ENCODE measurements at places on chromosomes 5 and 9.

DNA sequence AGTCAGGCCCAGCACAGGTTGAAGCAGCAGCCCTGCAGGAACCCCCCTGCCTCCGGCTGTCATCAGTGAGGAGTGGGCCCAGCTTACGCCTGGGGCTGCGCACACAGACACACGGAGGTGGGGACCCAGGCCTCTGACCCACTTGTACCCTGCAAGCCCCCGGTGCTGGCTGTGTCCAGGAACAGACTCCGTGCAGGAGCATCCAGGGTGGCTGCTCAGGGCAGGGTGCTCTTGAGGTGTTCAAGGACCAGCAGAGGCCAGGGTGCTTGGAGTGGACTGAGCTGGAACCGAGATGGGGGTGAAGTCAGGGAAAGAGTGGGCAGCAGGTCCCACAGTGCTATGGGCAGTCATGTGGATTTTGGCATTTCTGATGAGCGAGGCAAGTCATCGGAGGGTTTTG is 199.5 kb downstream of the CACNA1B start:
- DNase-seq, result no peak

GRCh38 chr9:92718086-92719001 is 46.3 kb downstream of the BICD2 start:
- no peak for DNase-seq

DNA sequence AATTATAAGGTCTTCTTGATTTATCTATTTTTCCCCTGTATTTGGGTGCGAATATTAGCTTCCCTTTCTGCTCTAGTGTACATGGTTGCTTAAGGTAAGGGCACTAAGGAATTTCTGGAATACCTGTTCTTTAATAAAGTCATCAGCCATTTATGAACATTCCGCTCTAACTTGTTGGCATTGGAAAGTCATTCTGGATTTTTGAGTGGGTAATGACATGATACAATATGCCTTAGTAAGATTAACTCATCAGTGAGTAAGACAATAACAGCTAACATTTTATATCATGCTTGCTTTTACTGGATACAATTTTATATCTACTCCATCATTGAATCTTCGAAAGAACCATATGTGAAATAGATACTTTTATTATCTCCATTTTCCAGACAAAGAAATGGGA is 196.1 kb downstream of the ARRDC3 start:
- DNase-seq, result no peak

DNA sequence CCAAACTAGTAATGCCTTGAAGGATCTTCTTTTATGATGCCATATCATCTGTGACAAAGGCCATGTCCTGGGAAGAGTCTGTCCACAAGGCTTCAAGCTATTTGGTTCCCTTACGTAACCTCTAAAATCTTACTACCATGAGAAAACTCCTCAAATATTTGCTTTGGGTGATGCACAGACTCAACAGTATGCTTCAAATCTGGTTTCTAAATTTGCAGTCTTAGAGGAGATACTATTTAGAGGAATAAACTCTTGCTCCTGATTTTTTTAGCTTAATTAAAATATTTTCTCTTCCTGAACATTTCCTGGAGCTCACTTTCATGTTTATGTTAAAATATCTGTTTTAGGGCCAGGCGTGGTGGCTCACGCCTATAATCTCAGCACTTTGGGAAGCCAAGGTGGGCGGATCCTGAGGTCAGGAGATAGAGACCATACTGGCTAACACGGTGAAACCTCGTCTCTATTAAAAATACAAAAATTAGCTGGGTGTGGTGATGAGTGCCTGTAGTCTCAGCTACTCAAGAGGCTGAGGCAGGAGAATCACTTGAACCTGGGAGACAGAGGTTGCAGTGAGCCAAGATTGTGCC is 28.2 kb downstream of the TRPC7 start:
- no peak for DNase-seq

- no peak for DNase-seq
Observed at GRCh38 chr5:74194196-74194595, 446.3 kb downstream of the ENC1 start.

DNA sequence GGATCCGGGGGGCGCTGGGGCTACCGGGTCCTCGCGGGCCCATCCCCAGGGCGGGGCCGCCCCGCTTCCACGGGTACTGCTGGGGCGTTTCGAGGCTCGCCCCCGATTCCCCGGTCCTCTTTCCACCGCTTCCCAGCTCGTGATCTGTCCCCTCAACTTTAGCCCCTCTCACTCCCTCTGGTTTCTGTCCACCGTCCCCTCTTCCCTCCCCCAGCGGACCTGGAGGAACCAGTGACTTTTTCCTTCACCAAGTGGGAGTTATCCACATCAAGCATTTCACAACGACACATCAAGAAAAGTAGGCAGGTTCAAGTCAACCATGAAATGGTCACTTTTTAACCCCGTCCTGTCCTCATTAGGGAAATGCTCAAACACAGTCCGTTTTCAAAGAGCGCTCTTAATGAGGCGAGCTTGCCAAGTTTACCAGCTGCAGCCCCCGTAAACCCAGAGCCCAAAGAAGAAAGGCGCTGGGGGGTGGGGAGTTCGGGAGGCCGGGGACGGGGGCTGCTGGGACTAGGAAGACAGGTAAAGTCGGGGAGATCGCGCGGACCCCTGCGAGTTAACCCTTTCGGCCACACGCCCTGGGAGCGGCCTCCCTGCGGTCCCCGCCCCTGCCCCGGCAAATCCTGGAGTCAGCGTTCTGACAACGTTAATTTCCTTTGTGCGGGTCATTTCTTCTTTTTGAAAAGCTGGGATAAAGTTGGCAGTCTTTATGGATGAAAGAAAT is 2.1 kb upstream of the NFIB start:
- DNase-seq, result no peak

DNA sequence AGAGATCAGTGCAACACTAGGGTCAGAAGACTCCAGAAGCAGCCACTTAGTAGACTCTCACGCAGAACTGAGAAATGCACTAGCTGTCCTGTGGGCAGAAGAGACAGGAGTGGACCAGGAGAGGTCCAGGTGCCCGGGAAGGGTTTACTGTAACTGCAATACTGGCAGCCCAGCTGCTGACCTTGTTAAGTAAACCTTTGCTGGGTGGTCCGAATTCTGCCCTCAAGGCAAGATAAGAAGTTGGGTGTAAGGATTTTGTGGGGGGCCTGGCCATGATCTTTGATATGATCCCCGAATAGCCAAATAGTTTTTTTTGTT is 91.3 kb downstream of the PDE6A start:
- no peak for DNase-seq

- DNase-seq, result no peak
Observed at GRCh38 chr9:125608489-125609224, 98.4 kb downstream of the MAPKAP1 start.

DNA sequence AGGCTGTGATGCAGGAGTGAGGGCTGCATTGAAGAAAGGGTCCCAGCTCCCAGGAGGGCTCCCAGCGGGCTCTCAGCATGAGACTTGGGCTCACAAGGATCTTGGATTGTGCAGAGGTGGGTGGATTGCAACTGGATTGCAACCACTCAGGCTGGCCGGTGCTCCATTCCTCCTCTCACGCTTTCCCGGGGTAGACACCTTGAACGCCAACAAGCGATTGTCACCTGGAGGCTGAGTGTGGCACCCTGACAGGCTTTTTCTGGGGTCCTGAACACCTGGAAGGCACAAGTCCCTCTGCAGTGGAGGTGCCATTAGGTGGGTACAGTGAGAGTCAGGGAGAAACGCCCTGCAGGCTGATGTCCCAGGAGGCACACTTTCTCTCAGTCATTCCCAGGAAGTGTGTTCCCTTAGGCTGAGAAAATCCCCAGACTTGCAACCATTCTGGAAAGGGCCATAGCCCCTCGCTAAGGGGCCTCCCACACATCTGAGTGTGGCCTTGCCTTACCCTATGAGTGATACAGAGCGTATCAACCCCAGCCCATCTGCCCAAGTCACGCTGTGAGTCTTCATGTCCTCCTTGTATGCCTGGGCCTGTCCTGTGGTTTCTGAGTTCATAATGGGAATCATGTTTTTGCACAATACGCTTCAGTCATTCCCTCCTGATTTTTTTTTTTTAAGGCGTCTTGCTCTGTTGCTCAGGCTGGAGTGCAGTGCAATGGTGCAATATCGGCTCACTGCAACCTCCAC is 488.1 kb downstream of the IRX1 start:
- no peak for DNase-seq

- no peak for DNase-seq
Observed at GRCh38 chr5:149213264-149213880, 58.3 kb upstream of the AFAP1L1 start.

DNA sequence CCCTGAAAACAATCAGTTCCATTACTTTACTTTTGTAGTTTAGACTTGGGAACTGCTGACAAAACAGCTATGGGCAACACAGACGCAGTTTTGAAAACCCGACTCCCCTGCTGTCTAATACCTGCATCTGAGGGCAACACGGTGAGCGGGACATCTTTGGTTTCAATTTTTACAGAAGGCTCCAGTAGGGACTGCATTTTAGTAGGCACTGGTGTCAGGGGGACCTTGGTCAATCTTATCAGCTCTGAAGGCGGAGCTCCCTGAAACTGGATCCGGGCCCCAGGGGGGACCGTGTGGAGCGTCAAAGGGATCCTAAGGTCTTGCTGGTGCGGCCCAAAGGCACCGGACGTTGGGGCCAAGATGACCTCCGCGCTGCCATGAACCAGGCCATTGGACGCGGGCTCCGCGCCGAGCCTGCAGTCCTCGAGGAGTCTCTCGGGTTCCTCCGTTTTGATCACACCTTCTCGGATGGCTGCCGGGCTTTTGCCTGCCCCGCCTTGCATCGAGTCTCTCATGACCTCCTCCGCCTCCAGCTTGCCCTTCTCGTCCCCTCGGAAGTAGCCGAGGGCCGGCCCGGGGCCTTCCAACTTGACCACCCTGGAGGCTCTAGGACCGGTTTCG is 1.1 kb downstream of the SOX30 start:
- DNase-seq, result no peak

- DNase-seq, result no peak
Observed at GRCh38 chr5:83353231-83353630, 118.3 kb upstream of the VCAN start.

DNA sequence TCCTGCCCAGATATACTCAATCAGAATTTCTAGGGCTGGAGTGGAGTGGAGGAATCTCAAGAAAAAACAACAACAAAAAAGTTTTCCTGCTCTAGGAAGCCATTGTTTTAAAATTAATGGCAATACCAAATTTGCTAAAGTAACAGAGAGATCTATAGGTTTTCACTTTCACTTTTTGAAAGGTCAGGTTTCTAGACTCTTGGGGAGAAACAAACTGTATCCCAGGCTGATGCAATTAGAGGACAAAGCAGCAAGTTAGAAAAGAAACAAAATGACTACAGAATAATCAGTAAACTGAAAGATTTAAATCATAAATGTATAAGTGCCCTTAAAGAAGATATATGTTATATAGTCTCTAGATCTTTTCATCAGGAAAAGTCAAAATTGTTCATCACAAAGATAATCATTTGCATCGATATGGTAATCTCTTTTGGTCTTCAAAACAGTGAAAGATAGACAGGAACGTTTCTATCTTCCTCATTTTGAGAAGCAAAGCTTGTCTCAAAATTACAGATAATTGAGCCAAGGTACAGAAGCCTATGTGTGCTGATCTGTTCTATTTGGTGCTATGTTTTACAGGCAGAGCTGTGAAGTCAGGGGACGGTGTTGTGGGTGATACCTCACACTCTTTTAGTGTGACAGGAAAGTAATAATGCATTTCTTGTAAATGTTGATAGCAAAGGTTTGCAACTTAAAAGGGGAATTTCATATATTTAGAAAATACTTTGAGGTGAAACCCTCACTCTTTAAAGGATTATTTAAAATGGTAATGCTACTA is 1746.6 kb upstream of the C9orf72 start:
- no peak for DNase-seq

DNA sequence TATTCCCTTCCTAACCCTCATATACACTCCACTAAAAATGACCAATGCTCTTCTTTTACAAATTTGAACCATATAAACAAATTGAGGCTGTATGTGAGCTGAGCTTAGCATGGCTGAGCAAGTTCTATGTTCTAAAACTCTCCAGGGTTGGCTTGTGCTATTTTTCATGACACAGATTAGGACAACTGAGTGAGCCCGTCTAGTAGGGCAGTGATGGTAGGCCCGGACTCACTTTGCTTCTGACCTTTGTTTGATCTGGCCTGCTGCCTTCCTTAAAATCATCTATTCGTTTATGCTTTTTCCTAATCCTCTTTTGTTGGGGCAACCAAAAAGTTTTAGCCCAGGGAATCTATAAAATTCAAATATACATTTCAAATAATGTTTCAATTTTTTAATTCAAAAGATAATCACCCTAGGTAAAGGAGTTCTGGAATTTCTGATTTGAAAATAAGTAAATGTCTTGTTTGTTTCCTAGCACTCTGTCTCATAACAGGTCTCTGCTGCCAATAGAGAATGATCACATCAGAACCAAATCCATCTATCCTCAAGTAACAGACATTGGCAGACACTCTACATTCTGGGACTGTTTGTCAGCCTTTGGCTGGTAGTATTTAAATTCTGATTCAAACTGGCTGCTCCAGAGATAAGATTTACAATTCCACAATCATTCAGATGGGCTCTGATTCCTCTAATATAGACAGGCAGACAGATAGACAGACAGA is 217.0 kb upstream of the TARS1 start:
- DNase-seq, result no peak

GRCh38 chr5:91028499-91028956 is 354.6 kb downstream of the ARRDC3 start:
- no peak for DNase-seq

DNA sequence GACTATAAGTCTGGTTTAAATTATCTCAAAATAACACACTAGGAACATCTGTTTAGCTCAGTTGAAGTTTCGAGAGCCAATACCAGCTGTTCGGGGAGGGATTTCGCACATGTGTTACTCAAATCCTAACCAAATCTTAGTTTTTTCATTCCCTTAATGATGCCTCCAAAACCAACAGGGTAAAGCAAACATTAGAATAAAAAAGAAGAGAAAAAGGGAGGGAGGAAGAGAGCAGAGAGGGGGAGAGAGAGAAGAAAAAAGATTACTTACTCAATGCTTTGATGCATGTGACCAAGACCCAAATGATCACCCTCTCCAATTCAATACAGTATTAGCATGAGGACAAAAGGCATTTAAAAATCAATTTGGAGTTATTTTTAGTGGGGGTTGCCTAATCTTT is 86.0 kb upstream of the NR5A1 start:
- no peak for DNase-seq

DNA sequence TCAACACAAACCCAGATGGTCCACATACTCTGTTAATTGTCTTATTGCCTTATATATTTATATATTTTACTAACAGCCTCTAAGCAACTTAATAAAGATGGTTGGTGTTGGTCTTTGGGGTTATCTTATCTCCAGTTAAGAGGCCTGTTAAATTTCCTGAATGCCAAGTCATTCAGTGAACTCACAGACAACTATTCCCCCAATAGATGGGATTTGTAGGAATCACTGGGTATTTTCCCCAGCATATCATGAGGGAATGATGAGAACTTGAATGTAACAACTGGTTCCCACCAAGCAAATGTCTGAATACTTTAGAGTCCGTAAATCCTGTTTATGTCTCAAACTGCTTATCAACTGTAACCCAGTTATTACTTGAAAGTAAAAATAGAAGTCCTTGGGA is 42.7 kb upstream of the RETREG1 start:
- DNase-seq, result no peak

- DNase-seq, result peak; percentile 45
Observed at GRCh38 chr9:7984203-7984602, 184.6 kb upstream of the DMAC1 start.

GRCh38 chr9:90815944-90816357 is 14.3 kb downstream of the SYK start:
- no peak for DNase-seq

Data from hippocampal formation (tissue), 2 donors.